ENCODE measurements at places on chromosomes 7 and 10.

DNA sequence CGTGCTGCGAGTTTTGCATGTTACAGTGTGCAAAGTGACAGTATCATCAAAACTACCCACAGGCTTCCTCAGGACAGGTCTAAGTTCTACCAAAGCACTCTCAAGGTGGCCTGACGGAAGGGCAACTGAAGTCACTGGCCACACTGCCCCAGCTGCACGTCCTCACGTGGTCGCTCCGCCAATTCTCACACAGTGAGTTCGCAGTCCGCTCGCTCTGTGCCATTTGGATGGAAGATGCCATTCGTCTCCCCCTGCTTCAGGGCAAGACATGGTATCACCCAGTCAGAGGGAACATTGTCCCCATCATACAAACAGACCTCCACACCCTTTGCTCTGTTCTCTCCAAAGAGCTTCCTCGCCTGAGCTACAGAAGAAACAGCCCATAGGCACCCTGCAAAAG is 109.6 kb upstream of the COBL start:
- no peak for DNase-seq

GRCh38 chr7:130489140-130489983 is 2.5 kb upstream of the MEST start:
- DNase-seq = no peak

GRCh38 chr7:149377386-149377785 is 83.5 kb downstream of the ZNF777 start:
- DNase-seq = no peak

DNA sequence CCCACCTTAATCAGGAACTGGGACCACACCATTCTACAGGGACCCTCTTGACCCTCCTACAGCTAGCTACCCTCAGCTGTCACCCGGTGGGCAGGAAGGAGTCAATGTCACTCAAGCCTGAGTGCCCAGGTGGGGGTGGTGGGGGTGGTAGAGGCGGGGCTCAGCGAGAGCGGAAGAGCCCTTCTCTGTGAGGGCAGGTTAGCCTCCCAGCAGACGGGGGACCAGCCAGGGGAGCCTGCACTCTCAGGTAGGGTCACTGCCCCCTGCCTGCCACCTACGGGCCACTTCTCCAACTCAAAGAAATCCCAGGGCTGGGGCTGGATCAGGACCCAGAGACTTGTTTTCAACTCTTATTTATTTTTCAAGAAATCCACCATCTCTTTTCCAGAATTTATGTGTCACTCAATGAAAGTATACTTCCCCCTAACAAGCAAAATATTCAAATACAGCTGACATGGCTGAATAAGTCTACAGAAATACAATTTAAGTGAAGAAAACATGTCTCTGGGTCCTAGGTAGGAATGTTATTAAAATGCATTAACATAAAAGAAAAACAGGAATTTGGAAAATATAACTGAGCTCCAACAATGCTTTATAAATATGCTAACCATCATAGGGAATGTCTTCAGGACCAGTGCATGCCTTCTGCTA is 63.4 kb upstream of the DDC start:
- DNase-seq = no peak

DNA sequence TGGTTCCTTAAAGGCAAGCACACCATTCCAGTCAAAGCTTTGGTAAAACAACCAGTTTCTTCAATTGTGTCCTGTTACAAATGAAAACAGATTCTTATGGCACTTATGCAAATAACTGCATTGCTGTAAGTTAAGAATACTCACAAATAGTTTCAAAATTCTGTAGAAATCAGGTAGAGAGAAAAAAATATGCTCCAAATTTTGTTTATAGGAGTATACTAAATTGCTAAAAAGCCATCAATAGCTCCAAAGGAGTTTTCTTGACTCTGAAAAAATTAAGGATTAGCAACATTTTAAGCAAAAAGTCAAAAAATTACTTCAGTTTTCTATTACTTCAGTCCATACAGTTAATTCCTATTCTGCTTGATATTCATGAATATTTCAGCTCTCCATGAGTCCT is 51.3 kb upstream of the KAT6B start:
- DNase-seq = no peak

- no peak for DNase-seq
Observed at GRCh38 chr7:2567679-2568278, 9.0 kb downstream of the IQCE start.

- no peak for DNase-seq
Observed at GRCh38 chr10:106436123-106436715, 728.3 kb downstream of the SORCS1 start.

GRCh38 chr7:1579481-1580421 is 9.9 kb upstream of the PSMG3 start:
- DNase-seq = peak; percentile 32

- DNase-seq = no peak
Observed at GRCh38 chr10:122244001-122244975, 26.8 kb upstream of the BTBD16 start.

DNA sequence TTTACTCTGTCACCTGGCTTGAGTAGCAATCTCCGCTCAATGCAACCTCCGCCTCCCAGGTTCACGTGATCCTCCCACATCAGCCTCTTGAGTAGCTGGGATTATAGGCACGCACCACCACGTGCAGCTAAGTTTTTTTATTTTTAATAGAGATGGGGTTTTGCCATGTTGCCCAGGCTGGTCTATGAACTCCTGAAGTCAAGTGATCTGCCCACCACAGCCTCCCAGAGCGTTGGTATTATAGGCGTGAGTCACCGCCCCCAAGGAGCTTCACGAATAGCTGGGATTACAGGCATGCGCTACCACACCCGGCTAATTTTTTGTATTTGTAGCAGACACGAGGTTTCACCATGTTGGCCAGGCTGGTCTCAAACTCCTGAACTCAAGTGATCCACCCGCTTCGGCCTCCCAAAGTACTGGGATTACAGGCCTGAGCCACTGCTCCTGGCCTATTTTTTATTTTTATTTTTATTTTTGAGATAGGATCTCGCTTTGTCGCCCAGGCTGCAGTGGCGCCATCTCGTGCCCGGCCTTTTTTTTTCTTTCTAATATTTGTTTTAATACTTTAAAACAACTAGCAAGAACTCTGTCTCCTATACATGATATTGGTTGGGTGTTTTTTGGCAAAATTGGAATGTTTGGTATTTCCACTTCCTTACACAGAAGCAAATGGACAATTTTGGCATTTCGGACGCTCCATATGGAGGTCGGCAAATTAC is 1.1 kb downstream of the EFCAB10 start:
- no peak for DNase-seq

DNA sequence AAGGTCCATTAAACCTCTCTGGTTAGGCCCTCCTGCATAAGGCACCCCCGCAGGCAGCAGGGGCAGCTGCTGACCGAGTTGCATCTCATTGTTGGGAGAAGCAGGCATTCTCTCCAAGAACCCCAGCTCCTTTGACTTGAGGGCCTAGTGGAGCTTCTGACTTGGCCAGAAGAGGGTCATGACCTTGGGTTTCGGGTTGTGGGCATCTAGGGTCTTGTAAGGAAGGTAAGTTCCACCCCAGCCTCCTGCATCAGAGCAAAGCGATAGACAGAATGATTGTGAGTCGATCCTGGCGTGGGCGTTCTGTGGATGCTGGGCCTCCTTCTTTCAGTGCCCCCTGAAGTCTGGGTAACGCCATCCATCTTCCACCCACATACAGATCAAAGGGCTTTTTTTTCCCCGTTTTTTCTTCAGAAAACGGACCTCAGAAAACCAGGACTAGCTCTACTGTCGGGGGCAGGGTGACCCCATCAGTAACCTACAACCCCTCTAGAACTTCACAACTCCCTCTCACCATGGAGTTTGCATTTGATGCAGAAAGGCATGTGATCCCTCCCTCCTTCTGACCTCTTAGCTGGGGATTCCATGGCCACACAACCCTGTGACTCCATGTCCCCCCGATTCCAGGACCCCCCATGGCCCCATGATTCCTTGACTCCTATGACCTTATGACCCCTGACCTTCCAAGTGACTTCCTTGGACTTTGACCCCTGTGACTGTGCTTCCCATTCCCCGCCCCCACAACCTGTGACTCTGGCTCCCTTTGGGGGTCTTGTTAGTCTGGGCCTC is 3.0 kb downstream of the SEMA4G start:
- no peak for DNase-seq

GRCh38 chr7:24978843-24979469 is 1.0 kb downstream of the OSBPL3 start:
- DNase-seq = no peak

DNA sequence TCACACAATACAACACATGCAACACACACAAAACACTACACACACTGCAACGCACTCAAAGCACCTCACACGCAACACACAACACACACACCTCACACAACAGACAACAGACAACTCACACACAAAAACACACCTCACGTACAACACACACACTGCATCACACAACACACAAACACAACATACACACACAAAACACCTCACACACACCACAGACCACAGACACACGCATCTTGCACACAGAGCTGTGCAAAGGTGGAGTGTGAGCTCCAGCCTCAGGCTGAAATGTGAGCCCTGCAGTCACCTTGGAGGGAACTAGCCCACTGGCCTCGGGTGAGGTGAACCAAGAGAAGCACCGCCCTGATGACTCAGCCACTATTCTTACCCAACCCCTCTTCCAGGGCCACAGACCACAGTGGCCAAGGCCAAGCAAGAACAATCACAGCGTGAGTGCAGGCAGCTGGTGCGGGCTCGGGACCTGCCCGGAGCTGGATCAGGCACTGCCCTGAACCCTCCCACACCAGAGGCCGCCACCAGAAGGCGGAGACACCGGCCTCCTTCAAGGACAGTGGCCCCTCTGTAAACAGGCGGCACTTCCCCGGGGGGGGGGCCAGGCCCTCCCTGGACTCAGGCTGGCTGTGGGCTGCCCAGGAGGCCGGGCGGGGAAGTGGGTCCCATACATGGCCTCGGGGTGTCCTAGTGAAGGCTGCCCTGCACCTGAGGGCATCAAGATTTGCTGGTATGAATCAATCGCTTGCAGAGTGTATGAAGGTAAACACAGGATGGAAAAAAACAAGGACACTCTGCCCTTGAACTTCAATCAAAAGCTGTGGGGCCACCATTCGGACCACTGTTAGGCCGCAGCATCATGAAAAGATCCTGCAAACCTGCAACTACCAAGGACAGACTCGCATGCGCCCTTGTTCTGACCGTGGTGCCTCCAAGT is 106.7 kb downstream of the TNS3 start:
- no peak for DNase-seq

DNA sequence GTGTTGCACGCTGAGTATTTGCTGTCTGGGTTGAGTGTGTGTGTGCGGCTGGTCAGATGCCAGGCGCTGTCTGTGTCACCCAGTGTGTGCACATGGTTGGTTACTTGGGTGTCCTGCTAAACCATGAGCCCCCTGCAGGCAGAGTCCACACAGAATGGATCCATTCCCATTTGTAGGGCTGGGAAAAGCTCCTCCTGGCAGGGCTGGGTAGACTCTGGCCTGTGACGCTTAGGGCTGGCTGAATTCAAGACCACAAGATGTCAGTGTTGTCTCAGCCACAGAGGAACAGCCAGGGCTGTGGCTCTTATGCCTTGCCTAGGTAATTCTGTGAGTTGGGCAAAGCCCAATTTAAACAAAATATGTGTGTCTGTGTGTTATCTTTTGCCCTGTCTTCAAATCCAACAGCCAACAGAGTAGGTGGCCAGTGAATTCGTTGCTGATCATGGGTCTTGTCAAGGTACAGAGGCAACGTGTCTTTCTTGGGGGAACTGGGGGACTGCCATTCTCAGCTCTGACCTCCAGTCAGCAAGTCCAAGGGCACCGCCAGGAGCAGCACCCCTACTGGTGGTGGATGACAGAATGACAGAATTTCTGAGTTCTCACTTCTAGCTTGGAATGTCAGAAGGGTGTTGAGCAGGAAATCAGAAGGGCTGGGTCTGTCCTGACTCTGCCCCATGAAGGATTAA is 285.1 kb downstream of the CCSER2 start:
- DNase-seq = no peak

DNA sequence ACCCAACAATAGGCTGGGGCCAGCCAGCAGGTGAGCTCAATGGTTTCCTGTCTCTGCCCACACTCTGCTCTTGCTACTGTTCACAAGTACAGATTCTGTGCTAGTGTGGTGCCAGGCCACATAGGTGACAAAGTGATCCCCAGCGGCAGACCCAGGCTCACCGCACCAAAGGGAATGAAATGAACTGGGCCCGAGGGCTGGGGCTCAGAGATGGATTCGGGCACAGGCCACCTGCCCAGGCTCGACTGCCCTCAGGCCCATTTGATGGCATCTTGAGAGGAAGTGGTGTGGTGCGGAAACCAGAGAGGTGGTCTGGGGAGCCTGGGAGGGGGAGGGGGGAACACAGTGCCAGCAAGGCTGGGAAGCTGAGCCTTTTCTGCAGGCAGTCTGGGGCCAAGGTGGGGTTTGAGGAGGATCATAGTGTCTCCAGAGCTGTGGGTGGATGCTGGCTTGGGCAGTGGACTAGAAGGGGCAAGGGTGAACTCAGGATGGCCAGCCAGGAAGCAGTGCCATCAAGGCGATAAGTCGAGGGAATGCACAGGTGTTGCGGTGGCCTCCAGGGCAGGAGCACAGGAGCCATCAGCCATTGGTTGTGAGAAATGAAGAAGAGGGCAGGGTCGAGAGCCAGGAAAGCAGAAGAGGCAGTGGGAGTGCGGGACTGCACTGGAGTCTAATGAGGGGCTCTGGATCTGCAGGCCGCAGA is 85.2 kb downstream of the ARHGAP22 start:
- no peak for DNase-seq

DNA sequence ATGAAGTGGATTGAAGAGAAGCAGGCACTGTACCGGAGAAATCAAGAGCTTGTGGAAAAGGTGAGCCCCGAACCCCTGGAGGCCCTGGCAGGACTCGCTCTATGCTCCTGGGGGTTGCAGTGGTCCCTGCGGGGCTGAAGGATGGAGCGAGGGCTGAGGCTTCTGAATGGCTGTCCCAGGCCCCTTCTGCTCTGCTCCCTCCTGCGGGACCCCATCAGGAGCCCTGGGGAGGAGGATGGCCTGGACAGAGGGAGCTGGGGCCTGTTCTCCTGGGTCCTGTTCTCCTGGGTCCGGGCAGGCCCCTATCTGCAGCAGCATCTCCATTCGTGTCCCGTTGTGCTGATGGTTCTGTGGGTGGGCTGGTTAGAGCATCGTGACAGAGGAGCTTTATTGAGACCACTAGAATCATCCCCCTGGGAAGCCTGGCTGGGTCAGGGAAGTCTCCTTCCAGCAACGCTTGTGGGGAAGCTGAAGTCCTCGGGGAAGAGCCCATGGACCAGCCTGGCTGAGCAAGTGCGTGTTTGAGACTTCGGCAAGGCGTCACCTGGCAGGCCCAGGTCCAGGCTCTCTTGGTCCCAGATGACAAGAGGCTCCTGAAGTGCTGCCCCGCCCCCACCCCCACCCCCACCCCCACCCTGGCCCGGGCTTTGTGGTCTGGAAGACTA is 41.1 kb upstream of the DPYSL4 start:
- DNase-seq = no peak

- DNase-seq = no peak
Observed at GRCh38 chr10:128044961-128045832, 81.0 kb downstream of the MKI67 start.

Measured in stimulated activated CD8-positive, alpha-beta memory T cell treated with anti-CD3 and anti-CD28 coated beads, Interleukin-15, amount 100 ng/mL, for 4 hours (primary cell).